ENCODE measurements at places on chromosomes 11 and 22. TPM values are rescaled to one million over a fixed set of nuclear protein-coding genes. Genes with fewer than 3 reads are reported as not detected.

Gene LIN7C
- 127 TPM for total RNA-seq

Gene APLNR
- total RNA-seq: not detected

Gene CDC42BPG
- total RNA-seq: 7.5 TPM

Gene TSPAN18
- 0.07 TPM for total RNA-seq

Gene OR5P2
- total RNA-seq: under 0.01 TPM

Gene DEFB131B
- total RNA-seq: not detected

Gene APOL4
- total RNA-seq: 1.3 TPM

Gene SAA1
- total RNA-seq: 10.3 TPM
